ENCODE measurements at places on chromosomes 5 and 9.

- DNase-seq, result no peak
These were observed 36.4 kb downstream of the RASGEF1C start for GRCh38 chr5:180172447-180173197.

GRCh38 chr9:111646417-111646816 lies 15.0 kb upstream of the GNG10 start:
- DNase-seq, result no peak

DNA sequence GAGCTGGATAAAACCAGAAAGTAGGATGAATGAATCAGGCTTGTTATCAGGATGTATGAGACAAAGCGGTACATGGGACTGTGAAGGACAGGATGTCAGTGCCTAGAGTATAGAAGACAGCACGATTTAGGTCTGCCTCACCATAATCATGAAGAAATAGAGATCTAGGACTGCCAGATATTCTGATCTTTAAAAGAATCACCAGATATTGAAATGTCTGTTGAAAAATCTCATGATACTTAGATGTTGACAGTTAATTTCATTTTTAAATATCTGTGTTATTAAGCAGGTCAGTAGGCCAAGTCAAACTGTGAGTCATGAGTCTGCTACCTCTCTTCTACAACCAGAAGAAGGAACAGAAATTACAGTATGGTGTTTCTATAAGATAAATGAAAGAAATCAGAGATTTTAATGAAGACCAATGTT lies 65.0 kb downstream of the ST8SIA4 start:
- DNase-seq, result no peak

- no peak for DNase-seq
These were observed 88.6 kb upstream of the NFIB start for GRCh38 chr9:14402583-14402982.

GRCh38 chr5:150295741-150296486 lies 6.3 kb upstream of the CAMK2A start:
- no peak for DNase-seq

GRCh38 chr9:91481972-91482371 lies 58.3 kb upstream of the NFIL3 start:
- DNase-seq, result no peak

GRCh38 chr5:175657593-175658271 lies at the start of gene HRH2:
HRH2 (plus strand) TSS chr5:175658071; CDS start chr5:175683234, 25,163 bp downstream.
- DNase-seq, result peak; percentile 34

GRCh38 chr5:79886456-79886855 lies 104.6 kb downstream of the MTX3 start:
- DNase-seq, result no peak

GRCh38 chr9:70484232-70485130 lies 70.0 kb upstream of the KLF9 start:
- no peak for DNase-seq

- DNase-seq, result no peak
These were observed 15.5 kb upstream of the SMIM23 start for GRCh38 chr5:171770153-171770552.

DNA sequence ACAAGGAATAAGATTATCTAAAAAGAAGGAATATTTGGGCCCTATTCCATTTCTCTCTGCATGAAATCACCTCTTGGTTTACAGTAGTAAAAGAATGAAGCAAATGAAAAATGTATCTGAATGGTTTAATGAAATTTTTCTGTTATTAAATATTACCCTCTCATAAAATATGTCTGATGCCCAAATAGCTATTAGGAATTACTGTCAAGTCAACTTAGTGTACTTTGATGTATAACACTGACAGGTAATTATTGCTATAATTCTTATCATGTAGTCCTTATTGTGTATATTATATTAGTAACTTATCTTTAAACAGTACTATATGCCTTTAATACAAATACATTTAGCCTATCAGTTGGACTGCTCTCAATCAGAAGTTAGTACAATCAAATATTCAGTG lies 8.4 kb downstream of the MYOT start:
- no peak for DNase-seq

GRCh38 chr5:63963926-63964325 lies 1.7 kb upstream of the HTR1A start:
- no peak for DNase-seq

- DNase-seq, result no peak
These were observed 519.3 kb downstream of the ISL1 start for GRCh38 chr5:51902512-51902911.

Data from glutamatergic neuron (in vitro differentiated cells).